ENCODE measurements at places on chromosomes 7 and 10.

DNA sequence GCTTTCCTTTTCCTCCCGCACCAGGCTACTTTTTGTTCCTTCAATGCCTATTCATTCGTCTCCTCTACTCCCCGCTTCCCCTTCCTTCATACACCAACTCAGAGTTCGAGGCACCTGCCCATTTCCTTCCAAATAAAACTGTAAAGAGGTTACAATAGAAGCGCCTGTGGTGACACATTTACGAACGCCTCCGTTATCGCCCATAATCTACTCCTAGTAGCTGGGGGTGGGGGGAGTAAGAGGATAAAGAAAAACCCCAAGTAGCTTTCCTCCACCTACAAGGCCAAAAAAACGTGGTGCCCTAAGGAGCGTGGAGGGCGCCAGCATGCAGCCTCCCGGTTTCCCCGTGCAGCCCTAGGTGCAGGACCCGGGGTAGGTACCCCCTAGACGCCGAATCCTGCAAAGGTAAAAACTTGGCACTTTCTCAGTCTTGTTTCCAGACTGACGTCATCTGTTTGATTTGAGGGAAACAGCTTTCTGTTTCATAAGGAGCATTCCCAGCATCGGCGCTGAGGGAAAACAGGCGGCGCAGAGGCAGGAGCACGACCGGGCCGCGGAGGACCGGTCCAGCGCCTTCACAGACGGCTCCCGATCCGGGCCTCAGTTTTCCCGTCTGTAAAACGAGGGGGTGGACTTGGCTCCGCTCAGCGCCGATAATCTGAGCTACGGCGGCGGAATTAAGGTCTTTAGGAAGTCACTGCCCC is 922 bp downstream of the PPA1 start:
- DNase-seq, result peak; percentile 55

DNA sequence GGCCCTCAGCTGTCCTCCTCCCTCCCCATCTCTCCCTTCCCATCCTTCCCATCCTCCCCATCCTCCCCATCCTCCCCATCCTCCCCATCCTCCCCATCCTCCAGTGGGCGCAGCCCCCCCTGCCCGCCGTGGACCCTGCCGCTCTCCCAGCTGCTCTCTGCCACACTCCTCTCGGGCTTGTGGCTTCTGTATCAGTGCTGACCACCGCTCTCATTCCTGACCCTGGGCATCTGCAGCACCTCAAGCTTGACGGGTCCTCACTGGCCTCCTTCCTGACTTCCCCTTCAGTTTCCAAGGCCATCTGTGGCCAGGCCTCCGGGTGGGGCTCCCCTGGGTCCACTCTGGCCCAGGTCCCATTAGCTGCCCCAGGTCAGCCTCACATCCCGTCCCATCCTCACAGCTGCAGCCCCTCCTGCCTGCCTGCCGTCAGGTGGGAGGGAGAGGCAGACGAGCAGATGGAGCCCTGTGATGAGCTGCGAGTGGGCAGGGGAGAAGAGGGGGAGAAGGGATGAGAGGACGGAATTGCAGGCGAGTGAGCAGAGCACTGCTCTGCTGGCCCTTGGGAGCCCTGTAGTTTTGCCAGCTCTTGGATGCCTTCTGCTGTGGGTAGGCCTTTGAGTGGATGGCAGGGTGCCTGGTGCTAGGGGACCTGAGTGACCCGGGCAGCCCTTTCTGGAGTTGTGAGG is 35.7 kb downstream of the LHPP start:
- no peak for DNase-seq

DNA sequence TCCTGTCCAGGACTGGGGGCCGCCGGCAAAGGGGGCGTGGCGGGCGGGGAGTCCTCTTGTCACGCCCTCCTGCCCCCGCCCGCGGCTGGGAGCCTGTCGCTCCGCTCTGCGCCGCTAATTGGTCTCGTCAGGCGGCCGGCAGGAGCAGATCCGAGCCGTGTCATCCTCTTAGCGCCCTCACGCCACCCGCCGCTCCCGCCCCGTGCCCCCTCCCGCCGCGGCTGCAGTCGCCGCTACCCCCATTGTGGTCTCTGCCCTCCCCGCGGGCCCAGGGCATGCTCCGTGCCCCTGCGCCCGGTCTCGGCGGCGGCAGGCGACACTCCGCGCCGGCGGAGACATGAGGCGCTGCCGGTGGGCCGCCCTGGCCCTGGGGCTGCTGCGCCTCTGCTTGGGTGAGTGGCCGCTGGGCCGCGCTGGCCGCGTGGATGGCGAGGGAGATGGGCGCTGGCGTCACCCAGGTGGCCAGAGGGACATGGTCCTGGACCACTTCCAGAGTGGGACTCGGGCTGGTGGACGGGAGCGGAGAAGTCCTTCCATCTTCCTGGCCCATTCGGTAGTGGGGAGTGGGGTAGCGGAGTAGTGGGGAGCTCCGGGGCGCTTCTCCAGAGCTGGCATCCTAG is at the start of gene CDHR1:
Gene CDHR1 (plus strand): TSS at position 114 of the 620 bp plus-strand sequence. CDS start 224 bp downstream, at position 338.
- no peak for DNase-seq

DNA sequence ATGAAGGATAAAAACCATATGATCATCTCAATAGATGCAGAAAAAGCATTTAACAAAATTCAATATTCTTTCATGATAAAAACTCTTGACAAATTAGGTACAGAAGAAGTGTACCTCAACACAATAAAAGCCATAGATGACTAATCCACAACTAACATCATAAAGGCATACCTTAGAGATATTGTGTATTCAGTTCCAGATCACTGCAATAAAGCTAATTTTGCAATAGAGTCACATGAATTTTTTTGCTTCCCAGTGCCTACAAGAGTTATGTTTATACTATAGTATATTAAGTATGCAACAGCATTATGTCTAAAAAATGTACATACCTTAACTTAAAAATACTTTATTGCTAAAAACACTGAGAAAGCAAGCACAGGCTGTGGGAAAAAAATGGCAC is 18.9 kb upstream of the RNF32 start:
- DNase-seq, result no peak

- DNase-seq, result peak; percentile 36
Measured at GRCh38 chr10:118423800-118424442, 81.8 kb upstream of the FAM204A start.

GRCh38 chr7:88357294-88357693 is 50.6 kb upstream of the STEAP4 start:
- peak; percentile 33 for DNase-seq

DNA sequence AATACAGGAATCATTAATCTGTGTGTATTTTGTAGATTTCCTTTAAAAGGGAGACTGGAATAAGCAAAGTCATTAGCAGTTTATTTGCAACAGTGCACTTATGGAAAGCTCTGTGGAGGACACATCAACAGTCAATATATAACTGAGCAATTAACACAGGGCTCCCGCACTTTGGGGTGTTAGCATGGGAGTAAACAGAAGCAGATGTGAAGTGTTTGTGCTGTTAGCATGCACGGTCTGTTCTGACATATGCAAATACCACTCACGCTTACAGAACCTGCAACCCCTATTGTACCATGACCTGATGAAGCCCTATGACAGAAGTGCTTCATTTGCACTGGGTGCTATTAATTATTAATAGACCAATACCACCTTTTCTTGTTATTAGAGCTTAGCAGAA is 118.9 kb downstream of the PPP1R3A start:
- no peak for DNase-seq

DNA sequence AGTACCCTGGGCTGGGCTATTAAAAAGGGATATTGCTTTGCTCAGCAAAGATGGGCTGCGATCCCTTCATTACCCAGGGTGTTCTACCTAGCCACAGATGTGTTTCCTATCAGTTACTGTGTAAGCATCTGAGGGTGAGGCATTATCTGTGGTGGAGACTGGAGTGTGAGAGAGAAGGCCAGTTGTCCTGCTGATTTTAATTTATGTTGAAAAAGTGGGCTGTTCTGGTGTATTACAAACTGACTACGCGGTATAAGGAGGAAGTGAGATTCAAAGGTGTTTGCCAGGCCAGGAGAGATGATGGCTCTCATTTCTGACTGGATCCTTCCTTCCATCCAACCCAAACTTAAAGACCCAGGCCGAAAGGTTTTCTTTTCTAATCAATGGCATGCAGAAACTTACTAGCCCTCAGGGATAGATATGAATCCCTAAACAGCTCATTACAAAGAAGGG is 7.6 kb downstream of the TCF7L2 start:
- no peak for DNase-seq
